ENCODE measurements at places on chromosomes 16 and 17.

GRCh38 chr16:16037521-16037920, 88.1 kb downstream of the ABCC1 start:
- DNase-seq, result no peak

DNA sequence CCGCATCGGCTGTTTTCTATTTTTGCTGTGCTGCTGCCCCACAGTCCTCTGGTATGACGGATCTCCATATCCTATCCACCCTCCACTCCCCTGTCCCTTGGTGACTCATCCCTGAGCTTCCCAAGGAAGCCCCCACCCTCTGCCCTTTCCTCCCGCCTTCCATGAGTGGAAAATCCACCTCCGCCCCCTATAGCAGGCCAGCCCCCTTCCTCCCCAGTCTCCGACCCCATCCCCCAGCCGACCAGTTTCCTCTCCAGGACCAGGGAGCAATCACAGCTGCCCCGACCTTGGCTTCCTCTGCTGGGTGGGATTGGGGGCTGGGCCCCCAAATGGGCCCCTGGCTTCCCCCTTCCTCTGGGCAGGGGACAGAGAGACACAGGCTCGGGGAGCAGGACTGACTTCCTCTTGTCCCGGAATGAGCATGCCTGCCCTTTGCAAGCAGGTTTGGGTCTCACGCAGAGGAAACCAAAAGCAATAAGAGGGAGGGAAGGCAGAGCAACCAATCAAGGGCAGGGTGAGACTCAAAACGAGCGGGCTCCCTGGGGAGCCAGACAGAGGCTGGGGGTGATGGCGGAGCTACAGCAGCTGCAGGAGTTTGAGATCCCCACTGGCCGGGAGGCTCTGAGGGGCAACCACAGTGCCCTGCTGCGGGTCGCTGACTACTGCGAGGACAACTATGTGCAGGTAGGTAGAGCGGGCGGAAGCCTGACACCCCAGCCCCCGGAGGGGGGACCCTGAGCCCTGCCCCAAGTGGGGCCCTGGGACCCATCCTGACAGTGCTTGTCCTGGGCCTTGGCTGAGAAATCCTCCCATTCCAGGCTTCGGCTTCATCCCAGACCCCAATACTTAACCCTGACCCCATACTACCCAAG, at the start of the genes ABI3 and GNGT2:
ABI3 (plus strand) TSS at position 550 of the 872 bp plus-strand sequence; CDS start at position 568, 18 bp downstream.
GNGT2 (minus strand) TSS at position 417 of the 872 bp plus-strand sequence. CDS start 3,152 bp downstream, outside the sequence.
- DNase-seq, result no peak

DNA sequence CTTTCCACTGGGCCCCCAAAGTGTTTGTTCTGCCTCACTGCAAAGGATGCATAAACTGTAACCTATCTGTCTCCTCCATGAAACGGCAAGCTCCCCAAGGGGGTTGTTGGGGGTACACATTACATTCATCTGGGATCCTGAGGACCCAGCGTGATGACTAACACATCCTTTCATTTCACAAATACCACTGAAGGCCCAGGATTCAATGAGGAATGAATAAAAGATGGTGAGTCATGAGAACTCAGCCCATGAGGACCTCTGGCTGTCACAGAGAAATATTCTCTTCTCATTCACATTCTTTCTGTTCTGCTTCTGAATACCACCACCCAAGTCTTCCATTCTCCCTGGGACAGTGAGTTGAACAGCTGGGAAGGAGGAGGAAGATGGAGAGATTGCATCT, 149.8 kb downstream of the RBFOX3 start:
- DNase-seq, result no peak

DNA sequence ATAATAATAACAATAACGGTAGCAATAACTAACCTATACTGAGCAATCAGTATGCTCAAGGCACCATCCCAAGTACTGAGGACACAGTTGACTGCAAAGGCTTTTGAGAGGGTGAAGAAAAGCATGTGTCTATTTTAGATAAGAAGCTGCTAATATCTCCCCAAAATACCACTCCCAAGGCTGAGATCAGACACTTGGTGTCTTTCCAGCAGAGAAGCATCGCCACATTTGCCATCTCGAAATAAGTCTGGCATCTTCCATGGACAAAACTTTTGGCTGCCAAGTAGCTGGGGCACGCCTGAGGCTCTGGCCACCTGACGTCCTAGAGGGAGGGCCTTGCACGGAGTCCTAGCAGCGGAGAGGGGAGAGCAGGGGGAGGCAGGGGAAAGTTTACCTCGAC, 39.0 kb downstream of the ZNF423 start:
- no peak for DNase-seq

GRCh38 chr16:57299009-57299718, 14.7 kb upstream of the PLLP start:
- peak; percentile 89 for DNase-seq

Measured in large intestine (tissue), 12 donors.